ENCODE measurements at places on chromosomes 1 and 21. TPM values are rescaled to one million over a fixed set of nuclear protein-coding genes. Genes with fewer than 3 reads are reported as not detected.

DNA sequence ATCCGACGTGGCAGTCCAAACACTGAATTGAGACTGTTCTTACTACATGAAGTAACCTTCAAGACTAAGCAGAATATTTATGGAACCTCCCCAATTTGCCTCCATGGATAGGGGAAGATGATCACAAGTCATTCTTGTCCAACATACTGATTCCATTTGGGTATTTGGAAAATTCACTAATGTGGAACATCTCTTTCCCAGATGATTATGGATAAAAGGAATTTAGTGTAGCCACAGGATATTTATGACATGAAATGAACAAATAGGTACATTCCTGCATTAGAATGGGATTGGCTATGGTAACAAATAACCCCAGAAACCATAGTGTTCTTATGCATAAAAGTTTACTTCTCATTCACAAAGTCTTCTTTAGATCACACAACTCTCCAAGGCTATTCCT lies 40.2 kb upstream of the SGIP1 start:
- no peak for DNase-seq

DNA sequence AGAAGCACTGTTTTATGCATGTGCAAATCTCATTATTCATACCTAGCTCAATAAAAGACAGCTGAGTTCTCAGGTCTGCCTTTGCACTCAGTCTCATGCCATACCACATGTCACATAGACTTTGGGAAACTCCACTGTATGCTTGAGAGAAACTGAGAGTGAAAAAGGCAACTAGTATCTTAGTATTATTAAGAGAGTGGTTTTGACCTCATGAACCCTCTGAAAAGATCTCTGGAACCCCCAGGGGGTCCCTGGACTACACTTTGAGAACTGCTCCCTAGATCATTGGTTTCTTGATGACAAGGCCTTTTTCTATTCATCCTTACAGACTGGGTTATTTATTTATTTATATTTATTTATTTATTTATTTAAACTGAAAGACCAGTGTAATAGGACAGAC lies 3.7 kb upstream of the RHEX start:
- no peak for DNase-seq

- DNase-seq, result no peak
Observed at GRCh38 chr21:23601549-23601948, 2005.7 kb downstream of the MRPL39 start.

GRCh38 chr1:195439661-195440060 lies 1168.6 kb downstream of the KCNT2 start:
- no peak for DNase-seq

CD101 gene
- total RNA-seq, result 0.09 TPM

- no peak for DNase-seq
Observed at GRCh38 chr1:91700332-91700731, 185.6 kb downstream of the TGFBR3 start.

GRCh38 chr1:13523780-13524477 lies 10.1 kb upstream of the LRRC38 start:
- DNase-seq, result no peak

- no peak for DNase-seq
Observed at GRCh38 chr21:36709868-36710728, 11.2 kb downstream of the SIM2 start.

DNA sequence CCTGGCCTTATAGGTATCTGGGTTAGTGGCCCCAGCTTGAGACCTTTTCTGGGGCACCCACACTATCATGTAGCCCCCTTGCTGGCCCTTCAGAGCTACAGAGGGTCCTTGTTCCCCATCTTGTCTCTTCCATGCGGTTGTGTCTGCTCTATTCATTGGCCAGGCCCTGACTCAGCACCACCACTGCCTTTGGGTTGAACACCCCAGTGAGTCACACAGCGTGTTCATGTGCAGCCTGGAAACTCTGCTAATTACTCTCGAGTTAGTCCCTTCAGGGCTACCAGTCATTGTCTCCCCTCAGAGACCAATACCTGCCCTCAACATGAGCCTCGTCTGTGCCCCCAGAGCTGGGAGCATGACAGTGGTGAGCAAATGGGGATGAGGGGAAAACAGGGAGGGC lies 28.2 kb upstream of the IKBKE start:
- no peak for DNase-seq

DNA sequence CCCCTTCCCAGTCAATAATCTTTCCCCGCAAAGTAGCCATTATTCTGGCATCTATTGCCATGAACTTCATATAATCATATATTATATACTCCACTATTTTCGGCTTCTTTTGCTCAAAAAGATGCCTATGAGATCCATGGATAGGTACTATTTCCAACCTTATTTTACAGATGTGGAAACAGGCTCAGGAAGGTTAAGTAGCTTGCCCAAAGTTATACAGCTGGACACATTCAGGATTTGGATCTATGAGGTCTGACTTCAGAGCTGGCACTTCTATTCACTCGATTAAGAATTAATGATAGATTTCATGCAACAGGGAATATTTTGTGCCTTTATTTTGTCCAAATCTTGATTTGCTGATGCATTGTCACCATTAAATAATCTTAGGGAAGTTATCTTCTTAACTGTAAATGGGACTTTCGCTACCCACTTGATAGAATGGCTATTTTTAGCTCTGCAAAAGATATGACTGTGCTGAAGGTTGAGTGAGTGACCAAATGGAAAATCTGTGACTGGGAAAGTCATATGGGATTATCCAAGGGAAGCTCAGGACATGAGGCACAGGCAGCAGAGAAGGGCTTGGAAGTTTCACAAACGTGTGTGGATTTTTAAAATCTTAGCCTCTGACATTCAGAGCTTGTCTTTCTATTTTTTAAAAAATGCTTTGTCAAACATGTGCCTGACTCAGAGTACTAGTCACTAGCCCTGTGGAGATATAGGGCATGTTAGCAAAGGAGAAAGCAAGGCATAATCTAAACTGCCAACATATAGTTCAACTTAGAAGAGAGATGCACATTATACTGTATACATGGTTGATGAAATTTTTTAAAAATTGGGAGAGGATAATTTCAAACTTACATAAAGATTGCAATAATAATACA lies 36.5 kb downstream of the GIPC2 start:
- DNase-seq, result no peak

GRCh38 chr1:181784039-181784683 lies 277.4 kb downstream of the ZNF648 start:
- no peak for DNase-seq

GRCh38 chr1:156664046-156664766 lies 13.0 kb downstream of the NES start:
- DNase-seq, result no peak

DNA sequence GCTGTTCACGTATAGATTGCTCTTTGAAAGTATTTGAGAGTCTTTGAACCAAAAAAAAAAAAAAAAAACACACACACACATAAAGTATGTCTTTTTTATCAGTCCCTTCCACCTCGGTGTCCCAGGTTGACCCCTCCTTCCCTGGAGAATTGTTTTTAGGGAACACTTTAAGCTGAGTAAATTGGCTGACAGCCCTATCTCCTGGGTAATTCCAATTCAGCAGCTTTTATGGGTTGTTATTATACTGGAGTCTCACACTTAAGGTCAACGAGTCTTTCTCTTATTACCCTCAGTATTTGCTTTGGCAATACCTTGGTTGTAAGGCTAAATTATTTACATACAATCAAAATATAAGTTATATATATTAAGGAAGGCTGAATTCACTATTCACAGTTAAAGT lies 69.4 kb downstream of the SLC30A10 start:
- no peak for DNase-seq

AQP10 gene
- not detected for total RNA-seq

CD53 gene
- 277 TPM for total RNA-seq

PM20D1 gene
- total RNA-seq, result 0.73 TPM

DNA sequence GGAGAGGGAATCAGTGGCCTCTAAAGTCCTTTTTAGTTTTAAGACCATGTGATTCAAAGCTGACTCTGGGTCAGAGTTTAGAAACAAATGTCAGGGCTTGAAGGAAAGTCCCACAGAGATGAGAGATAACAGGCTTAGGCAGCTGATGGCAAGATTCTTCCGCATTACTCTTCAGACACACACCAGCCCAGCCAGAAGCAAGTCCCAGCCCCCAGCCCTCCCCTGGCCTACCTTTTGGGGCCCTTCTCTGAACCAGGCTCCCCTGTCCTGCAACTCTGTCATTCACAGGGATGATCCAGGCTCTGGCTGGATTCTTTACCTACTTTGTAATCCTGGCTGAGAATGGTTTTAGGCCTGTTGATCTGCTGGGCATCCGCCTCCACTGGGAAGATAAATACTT lies 13.1 kb upstream of the CASQ1 start:
- no peak for DNase-seq

GRCh38 chr1:73781251-73781650 lies 416.7 kb downstream of the LRRIQ3 start:
- DNase-seq, result no peak

DNA sequence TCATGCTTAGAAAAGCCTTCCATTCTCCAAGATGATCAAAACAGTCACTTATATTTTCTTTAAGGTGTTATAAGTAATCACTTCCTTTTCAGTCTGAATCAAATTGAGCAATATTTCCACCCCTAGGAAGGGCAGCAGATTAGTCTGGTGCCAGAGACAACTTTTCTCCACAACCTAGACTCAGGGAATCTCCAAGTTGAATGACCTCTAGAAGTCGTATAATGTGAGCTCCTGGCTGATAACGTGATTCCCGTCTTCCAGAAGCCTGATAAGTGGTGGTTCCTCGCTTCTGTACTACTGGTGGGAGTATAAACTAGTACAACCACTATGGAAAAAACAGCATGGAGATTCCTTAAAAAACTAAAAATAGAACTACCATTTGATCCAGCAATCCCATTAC lies 178.4 kb upstream of the UBE2U start:
- DNase-seq, result no peak

- DNase-seq, result no peak
Observed at GRCh38 chr1:175254190-175254589, 61.6 kb upstream of the KIAA0040 start.

Measured in activated naive CD4-positive, alpha-beta T cell treated with anti-CD3 and anti-CD28 coated beads, Interleukin-2, amount 50 U/mL, for 72 hours (primary cell).